ENCODE measurements at places on chromosomes 3 and 15.

DNA sequence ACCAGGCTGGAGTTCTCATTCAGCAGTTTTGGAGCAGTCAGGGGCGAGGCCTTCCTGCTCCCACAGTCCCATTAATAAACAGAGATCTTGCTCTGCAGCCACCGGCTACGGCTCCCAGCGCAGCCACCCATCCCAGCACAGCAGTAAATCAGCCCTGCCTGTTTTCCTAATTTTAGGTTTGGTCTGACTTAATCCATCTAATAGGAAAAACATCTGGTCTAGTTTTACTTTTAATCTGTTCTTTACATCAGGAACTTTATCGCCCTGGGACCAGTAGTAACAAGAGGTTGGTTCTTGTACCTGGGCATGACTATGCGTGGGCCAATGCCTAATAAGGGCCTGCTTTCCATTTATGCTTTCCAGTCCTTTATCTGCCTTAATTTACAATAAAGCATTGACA, 264.0 kb upstream of the DPH6 start:
- no peak for DNase-seq

DNA sequence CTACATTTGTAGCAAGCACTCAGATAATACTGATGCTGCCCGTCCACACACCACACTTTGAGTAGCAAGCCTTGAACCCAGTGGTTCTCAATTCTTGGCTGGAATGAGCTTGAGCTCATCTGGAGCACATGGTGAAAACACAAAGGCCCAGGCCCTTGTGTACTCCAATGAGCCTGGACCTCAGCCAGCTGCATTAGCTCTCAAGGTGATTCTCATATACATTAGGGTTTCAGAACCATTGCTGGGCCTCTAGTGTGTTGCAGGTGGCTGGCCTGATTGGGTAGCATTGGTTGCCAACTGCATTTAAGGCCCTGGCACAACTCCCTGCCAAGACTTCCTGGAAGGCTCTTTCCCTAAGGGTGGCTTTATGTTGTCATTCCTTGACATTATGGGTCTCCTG, 23.4 kb upstream of the ZFAND6 start:
- no peak for DNase-seq

- DNase-seq = no peak
Observed at GRCh38 chr15:31782951-31783350, 247.4 kb upstream of the CHRNA7 start.

- DNase-seq = no peak
Observed at GRCh38 chr15:65377976-65378366, at the start of gene IGDCC3. Gene IGDCC3, minus strand, starts transcription at chr15:65378002. Its CDS starts 214 bp downstream, at chr15:65377788.

GRCh38 chr3:159418571-159419526, 569.8 kb upstream of the IL12A start:
- DNase-seq = peak; percentile 69

DNA sequence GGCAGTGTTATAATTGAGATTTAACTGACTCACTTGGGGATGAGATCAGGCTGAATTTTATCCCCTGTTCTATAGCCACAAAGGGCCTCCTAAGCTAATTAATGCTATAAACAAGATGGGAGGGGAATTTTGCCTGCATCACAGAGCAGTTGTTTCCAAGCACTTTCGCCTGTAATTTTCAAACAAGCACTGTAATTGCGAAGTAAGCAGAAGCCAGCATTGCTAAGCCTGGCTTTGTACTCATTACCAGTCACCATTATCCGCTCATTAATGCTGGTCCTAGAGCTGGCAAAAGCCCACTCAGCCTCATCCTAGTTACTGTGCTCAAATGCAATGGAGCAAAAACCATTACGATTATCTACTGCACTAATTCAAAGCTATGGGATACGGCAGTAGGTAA, 356.6 kb upstream of the UBE2E2 start:
- no peak for DNase-seq

GRCh38 chr3:183212096-183212495, 41.0 kb upstream of the B3GNT5 start:
- no peak for DNase-seq

- DNase-seq = no peak
Observed at GRCh38 chr15:66069751-66070150, 183.8 kb downstream of the MEGF11 start.

DNA sequence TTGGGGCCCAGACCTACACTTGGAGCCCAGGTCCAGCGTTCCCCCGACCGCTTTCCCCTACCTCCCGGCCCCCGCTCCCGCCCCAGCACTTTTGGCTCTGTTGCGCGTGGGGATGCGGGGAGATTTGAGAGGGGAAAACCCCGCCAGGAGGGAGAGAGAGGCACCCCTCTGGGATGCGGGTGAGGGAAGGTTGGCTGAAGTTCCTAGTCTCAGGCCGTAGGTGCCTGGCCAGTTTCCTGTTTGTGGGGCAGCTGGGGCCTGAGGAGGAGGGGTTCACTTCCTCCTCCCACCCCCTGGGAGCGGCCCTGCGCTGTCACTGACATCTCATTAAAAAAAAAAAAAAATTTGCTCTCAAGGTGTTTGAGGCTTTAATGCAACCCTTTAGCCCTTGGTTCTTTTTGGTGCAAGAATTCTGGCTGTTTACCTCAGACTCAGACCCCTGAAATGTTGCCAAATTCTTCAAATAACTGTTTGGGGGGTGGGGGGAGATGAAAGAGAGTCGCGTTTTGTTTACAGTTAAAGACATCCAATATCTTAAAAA, 2.6 kb downstream of the FAM43A start:
- no peak for DNase-seq

GRCh38 chr15:49558929-49559328, 61.7 kb downstream of the FAM227B start:
- peak; percentile 21 for DNase-seq
